Mammary epithelial cell (primary cell): ENCODE measurements at places on chromosomes 4 and X. TPM values are rescaled to one million over a fixed set of nuclear protein-coding genes. Genes with fewer than 3 reads are reported as not detected.

DNA sequence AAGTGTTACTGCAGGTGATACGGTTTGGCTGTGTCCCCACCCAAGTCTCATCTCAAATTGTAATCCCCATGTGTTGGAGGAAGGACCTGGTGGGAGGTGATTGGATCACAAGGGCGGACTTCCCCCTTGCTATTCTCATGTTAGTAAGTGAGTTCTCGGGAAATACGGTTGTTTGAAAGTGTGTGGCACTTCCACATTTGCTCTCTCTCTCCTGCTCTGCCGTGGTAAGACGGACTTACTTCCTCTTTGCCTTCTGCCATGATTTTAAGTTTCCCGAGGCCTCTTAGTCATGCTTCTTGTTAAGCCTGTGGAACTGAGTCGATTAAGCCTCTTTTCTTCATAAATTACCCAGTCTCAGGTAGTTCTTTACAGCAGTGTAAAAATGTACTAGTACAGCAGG lies 65.2 kb upstream of the SLC7A11 start:
- no peak for DNase-seq

- no peak for DNase-seq
These were observed 1.8 kb upstream of the GPM6A start for GRCh38 chr4:175813821-175814220.

GRCh38 chr4:59247032-59247431 lies 1953.1 kb upstream of the ADGRL3 start:
- no peak for DNase-seq

DNA sequence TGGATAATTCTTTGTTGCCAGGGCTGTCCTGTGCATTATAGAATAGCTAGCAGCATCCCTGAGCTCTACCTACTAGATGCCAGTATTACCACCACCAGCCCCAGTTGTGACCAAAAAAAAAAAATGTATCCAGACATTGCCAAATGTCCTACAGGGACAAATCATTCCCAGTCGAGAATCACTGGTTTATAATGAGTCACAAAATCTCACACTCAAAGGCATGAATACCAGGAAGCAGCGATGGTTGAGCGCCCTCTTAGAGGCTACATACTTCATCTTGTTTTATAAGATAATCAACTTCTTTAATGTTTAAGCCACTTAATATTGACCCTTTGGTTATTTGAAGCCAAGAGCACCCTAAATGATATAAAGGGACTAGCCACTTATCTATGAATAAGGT lies 297.3 kb downstream of the DHX15 start:
- DNase-seq, result no peak

GRCh38 chr4:71262161-71262560 lies 76.7 kb upstream of the SLC4A4 start:
- DNase-seq, result no peak

Gene REPS2
- 2.6 and 4.8 TPM in 2 replicates for total RNA-seq

DNA sequence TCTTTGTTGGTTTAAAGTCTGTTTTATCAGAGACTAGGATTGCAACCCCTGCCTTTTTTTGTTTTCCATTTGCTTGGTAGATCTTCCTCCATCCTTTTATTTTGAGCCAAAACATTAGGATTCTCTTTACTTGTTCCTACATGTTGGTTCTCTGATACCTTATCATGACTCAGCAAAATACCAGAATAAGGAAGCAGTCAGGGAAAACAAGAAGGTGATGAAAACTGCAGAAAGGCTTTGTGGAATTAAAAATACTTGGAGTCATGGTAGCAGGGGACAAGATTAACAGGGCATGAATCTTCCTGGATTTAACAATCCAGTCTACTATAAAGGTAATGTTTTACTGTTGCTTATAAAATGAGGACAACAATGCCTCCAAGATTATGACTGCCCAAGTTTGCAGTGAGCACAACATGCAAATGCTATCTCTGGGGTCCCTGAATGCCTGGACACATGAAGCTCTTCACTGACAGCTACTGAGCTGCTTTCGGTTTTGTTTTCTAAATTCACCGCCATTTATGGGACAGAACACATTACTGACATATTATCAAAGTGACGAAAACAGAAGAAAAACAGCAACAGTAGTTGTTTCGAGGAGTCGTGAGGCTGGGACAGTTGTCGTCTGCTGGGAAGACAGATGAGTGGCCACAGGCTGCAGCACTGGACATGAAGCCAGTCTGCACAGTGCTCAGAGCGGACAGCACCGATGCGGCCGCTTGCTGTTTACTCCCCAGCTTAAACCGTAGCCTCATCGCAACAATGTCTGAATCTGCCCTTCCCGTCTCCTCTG lies 174.5 kb upstream of the DKK2 start:
- DNase-seq, result peak; percentile 47

Gene RASGEF1B
- 15.3 TPM for total RNA-seq

GRCh38 chrX:149521438-149521837 lies 16.3 kb upstream of the IDS start:
- no peak for DNase-seq

- no peak for DNase-seq
These were observed 1849.7 kb downstream of the PCDH7 start for GRCh38 chr4:32569861-32570260.

DNA sequence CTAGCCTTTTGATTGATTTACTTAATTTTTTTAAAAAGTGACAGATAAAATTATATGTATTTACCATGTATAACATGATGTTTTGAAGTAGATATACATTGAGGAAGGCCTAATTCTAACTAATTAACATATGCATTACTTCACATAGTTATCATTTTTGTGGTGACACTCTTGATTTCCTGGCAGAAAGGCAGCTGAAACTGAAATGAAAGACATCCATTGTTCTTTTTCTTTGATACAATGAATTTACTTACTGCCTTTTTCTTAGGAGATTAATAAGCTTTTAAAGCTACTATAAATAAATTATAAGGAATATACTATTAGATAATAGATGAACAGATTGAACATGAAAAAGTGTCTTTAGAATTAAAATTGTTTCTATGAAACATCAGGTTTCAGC lies 26.7 kb downstream of the ANKRD50 start:
- peak; percentile 9 for DNase-seq

GRCh38 chr4:178778496-178778895 lies 1336.3 kb upstream of the AGA start:
- DNase-seq, result no peak

Gene TCEAL2
- total RNA-seq, result not detected in 2 replicates

Gene SPANXN3
- not detected for total RNA-seq

Gene FDCSP
- total RNA-seq, result not detected

DNA sequence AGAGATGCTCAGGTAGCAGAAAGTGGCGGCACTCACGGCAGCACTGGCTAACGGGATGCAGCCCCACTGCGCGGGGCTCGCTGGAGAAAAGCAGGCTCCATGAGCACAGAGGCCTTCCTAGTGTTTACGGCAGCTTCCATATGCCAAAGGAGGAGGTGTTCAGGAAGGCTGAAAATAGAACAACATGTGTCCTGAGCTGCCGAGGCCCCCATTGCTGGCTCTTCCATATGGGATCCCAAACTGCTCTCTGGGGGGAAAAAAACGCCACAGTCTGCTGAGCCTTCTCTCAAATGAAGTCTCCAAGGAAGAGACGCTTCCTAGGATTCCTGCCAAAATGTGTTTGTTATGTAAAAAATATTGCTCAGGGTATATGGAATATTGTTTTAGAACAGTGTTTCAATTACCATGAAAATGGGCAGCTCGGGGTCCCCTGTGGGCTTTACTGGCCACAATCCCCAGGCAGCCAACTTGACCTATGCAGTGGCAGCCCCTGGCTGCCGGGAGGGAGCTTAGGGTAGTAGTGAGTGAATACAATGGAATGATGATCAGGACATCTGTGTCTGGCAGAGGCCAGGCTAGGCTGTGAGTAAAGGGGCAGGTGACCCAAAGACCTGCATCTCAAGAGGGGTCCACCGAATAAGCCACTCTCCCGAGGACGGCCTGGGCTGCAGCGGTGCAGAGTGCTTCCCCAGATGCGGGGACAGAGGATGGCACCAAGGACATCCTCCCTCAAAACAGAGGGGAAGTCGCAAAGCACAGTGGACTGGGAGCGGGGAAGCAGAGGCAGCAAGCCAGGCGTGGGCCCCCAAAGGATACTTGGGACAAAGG lies 170.1 kb downstream of the AFAP1 start:
- no peak for DNase-seq

Gene TRPC5OS
- total RNA-seq, result not detected

- no peak for DNase-seq
These were observed 6.7 kb upstream of the GPRIN3 start for GRCh38 chr4:89314291-89314690.

DNA sequence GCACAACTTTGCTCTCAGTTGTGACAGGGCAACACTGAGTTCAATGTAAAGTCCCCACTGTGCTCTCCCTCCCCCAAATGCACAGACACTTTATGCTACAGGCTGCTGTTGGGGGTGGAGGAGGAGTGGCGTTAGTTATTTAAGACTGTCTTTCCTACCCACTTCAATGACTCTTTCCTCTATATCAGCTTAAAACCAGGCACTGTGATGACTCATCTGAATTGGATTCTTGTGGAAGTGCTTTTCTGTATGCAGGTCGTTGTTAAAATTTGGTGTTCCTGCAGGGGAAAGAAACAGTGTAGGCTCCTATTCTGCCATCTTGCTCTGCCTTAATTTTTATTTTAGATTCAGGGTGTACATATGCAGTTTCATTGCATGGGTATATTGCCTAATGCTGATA lies 1157.2 kb upstream of the ADGRL3 start:
- DNase-seq, result no peak

Gene NKX3-2
- total RNA-seq, result 0.17 TPM

- peak; percentile 61 for DNase-seq
These were observed 186.0 kb upstream of the CXorf66 start for GRCh38 chrX:140151316-140151715.

DNA sequence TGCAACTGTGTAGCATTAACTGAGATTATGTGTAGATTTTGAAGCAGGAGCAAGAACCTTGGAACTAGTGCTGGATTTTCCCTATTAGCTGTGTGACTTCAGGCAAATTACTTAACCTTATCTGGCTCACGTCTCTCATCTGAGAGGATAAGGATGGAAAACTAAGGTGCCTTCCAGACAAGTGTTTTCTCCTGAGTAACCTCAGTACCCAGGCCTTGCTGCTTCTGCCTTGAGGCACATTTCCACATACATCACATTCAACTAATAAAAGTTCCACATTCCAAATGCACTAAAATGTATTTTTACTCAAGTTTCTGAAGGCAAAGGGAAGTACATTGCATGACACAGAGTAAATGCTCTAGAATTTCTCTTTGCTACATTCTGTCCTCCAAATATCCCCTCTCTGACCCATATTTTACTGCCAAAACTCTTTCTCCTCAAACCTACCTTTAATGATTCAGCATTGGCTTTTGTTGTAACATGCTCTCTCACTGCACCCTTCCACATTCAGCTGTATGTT lies 195.4 kb upstream of the ADGRL3 start:
- DNase-seq, result peak; percentile 44

- DNase-seq, result no peak
These were observed 1.1 kb upstream of the PHOX2B start for GRCh38 chr4:41749631-41750039.

Gene GYPA
- not detected in 2 replicates for total RNA-seq

Gene JAKMIP1
- total RNA-seq, result not detected in 2 replicates

Gene HSD17B10
- 71.7 TPM for total RNA-seq

Gene NWD2
- not detected for total RNA-seq

GRCh38 chr4:85672959-85673358 lies 198.0 kb downstream of the ARHGAP24 start:
- DNase-seq, result no peak

GRCh38 chrX:24838629-24839028 lies 144.9 kb downstream of the POLA1 start:
- DNase-seq, result peak; percentile 6

Gene HDX
- total RNA-seq, result 6.7 TPM

Gene AMBN
- total RNA-seq, result not detected

- no peak for DNase-seq
These were observed 46.3 kb upstream of the LONRF3 start for GRCh38 chrX:118928151-118928550.

Gene WDR17
- 0.33 TPM for total RNA-seq

GRCh38 chrX:132181364-132181763 lies 37.9 kb downstream of the RAP2C start:
- peak; percentile 57 for DNase-seq

Gene GPM6B
- 2.4 and 4.0 TPM in 2 replicates for total RNA-seq

GRCh38 chr4:182206916-182207315 lies 36.3 kb upstream of the TENM3 start:
- no peak for DNase-seq
